ENCODE measurements at places on chromosomes 5 and 9.

- DNase-seq, result no peak
Observed at GRCh38 chr9:20835377-20836286, 151.6 kb downstream of the FOCAD start.

- no peak for DNase-seq
Observed at GRCh38 chr9:128625391-128626146, 31.1 kb downstream of the DYNC2I2 start.

- DNase-seq, result no peak
Observed at GRCh38 chr9:2209400-2209799, 194.3 kb downstream of the SMARCA2 start.

DNA sequence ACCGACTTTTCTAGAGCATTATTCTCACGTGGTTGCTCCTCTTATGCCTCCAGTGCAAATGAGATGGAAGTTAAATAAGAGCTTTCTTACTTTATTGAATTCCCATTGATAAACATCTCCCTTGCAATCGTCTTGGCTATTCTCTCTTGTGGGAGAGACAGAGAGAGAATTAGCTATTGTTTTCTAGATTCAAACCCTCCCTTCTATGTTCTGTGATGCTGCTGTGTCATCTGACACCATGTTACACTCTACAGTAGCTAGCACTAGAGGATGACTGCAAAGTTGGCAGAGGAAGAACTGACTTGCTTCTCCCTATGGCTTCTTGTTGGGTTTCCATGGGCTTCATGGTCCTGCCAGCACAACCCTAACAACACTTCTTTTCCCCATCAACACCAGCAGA is 134.6 kb upstream of the RANBP3L start:
- no peak for DNase-seq

- no peak for DNase-seq
Observed at GRCh38 chr5:37111426-37112382, 137.5 kb downstream of the CPLANE1 start.

- no peak for DNase-seq
Observed at GRCh38 chr5:73256862-73257261, 83.9 kb downstream of the TMEM174 start.

GRCh38 chr9:85479305-85479704 is 262.4 kb downstream of the AGTPBP1 start:
- no peak for DNase-seq

GRCh38 chr5:150505041-150505511 is 2.9 kb upstream of the NDST1 start:
- DNase-seq, result no peak

DNA sequence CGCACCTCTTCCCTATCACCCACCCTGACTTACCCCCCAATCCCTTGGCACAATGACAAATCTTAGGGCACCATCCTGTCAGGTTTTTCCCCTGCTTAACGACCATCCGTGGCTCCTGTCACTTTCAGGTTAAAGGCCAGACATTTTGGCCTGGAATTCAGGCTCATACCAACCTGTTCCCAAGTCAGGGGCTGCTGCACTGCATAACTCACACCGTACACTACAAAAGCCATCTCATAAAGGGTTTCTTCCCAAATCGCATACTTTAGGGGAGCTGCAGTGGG is 7.5 kb upstream of the AKNA start:
- no peak for DNase-seq

GRCh38 chr5:131974622-131974955 is 29.1 kb upstream of the MEIKIN start:
- DNase-seq, result no peak

DNA sequence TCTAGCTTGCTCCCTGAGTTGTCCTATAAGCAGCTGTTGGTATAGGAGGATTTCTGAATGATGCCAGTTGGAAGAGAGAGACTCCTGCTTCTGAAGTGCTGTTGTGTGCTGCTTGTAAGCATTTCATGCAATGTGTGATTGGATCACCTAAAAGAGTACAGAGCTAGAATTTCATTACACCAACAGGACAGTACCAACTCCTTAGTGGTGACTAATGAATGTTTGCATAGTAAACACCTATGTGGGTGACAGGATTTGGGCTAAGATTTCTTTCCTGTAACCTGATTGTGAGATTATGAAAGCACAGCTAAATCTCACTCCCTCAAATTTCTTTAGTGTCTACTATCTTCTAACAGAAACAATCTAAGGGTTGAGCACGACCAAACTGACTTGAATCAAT is 67.0 kb downstream of the GCNT1 start:
- DNase-seq, result no peak

GRCh38 chr5:158026304-158027031 is 167.5 kb upstream of the CLINT1 start:
- DNase-seq, result no peak

DNA sequence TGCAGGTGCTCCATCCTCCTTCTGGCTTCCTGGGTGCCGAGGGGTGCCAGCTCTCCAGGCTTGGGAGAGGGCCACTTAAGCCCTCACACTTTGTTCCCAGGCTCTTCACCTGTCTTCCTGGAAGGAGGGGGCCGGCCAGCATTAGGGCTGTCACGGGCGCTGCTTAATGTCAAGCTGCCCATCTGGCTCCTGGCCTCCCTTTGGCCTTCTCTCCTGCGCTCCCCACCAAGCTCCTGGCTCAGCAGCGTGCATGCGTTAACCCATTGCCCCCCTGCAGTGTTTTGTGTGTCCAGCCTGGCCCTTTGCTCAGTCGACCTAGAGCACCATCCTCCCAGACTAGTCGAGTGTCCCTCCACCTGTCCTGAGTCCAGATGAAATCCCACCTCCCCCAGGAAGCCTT is 21.3 kb downstream of the NTNG2 start:
- no peak for DNase-seq

- DNase-seq, result no peak
Observed at GRCh38 chr5:80210014-80210413, 45.8 kb downstream of the SERINC5 start.

DNA sequence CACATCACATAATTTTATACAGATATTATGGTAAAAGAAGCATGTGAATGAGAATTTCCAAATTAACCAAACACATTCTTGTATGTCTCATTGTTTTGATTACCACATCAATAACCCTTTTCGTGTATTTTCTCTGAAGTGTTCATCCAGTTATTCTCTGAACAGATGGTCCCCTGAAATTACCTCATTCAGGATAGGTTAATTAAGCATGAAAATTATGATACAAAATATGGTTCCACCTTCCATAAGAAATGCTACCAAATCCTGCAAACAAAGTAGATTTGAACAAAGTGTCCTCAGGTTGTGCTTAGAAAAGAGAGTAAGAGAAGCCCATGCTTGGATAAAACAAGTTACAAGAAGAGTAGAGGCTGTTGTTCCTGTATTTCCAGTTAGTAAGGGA is 83.1 kb upstream of the LMNB1 start:
- DNase-seq, result no peak

- DNase-seq, result no peak
Observed at GRCh38 chr5:174759091-174759490, 34.7 kb downstream of the MSX2 start.

- DNase-seq, result no peak
Observed at GRCh38 chr5:111132731-111133435, 40.7 kb downstream of the WDR36 start.

- DNase-seq, result no peak
Observed at GRCh38 chr9:136119061-136119882, 597 bp upstream of the TMEM250 start.

- DNase-seq, result no peak
Observed at GRCh38 chr5:94360382-94361130, 257.8 kb downstream of the KIAA0825 start.

DNA sequence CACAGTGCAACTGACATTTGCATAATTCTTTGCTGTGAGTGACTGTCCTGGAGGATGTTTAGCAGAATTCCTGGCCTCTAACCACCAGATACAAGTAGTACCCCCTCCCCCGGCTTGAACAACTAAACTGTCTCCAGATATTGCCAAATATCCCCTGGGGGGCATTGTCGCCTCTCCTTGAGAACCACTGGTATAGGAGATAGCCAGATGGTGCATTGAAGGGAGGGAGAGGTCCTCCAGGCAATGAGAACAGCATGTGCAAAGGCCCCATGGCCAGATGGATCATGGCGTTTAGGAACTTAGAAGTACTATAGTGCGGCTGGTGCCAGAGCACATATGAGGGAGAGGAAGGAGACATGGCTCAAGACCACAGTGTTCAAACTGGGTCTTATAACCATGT is 18.9 kb upstream of the ORM1 start:
- DNase-seq, result no peak

DNA sequence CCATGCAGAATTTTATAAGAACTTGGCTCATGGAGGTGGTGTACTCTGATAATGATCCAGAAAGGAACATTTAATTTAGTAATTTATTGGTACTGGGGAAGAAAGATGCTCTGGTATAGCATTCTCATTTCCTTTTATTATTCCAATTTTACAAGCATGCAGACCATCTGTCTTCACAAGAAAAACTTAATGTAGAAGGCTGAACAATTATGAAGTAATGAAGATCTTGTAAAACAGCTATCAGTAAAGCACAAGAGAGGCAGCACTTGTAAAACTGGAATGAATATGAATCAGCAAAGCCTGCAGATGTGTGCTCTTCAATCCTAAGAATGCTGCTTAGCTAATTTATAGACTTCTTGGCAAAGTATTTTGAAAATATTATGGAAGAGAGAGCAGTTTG is 300.0 kb downstream of the YTHDC2 start:
- no peak for DNase-seq

- no peak for DNase-seq
Observed at GRCh38 chr9:117858561-117858960, 154.4 kb downstream of the TLR4 start.

All from stimulated activated CD4-positive, alpha-beta T cell treated with anti-CD3 and anti-CD28 coated beads, Interleukin-1b, Interleukin-23, amount 100 ng/mL, for 4 hours (primary cell).